ENCODE measurements at places on chromosomes 11 and 22.

DNA sequence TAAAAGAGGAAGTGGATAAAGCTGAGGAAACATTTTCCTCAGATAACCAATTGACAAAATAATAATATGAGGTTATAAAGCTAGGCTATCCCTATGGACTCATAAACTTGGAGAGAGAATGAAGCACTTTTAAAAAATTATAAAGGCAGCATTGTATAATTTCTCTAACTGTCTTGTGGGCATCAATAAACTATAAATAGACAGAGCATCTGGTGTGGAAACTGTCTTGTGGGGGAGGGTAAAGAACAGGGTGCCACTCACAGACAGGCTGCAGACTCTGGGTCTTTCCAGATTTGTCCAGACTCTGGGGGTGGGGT is 333.5 kb downstream of the BUD13 start:
- DNase-seq: no peak

DNA sequence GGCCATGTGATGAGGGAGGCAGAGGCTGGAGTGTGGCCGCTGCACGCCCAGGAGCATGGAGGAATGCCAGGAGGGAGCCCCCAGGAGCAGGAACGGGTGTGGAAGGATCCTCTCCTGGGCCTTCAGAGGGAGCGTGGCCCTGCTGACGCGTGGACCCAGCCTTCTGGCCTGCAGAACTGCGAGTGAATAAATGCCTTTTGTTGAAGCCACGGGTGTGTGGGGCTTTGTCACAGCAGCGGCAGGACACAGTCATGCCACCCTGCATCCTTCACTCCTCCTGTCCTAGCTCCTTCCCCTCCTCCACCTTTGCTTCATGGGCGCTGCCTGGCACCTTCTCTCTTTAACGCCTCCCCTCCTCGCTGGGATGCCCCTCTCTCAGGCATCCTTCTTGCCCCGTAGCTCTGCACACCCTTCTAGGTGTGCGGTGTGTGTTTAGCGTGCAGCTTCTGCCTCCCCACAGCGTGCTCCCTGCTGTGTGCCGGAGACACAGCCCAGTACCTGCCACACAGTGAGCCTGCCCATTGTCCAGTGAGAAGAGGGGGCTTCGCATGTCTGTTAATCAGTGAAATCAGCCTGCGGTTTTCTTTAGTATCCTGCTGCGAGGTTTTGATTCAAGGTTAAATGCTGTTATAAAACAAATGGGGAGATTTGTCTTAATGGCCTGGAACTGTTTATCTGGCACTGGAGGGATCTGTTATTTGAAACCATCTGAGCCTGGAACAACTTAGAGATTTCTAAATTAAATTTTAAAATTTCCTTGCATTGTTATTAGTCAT is 459.6 kb downstream of the TBC1D22A start:
- no peak for DNase-seq

DNA sequence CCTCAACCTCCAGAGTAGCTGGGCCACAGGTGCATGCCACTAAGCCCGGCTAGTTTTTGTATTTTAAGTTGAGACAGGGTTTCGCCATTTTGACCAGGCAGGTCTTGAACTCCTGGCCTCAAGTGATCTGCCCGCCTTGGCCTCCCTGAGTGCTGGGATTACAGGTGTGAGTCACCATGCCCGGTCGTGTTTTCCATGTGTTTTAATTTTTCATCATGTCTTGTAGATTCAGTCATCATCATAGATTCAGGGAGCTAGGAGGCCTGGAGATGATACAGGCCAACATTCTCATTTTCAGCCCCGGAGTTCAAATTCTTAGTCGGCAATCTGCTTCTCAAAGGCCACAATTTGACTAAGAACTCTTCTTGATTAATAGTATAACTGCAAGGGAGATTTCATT is 73.5 kb upstream of the GRAMD1B start:
- DNase-seq: no peak

DNA sequence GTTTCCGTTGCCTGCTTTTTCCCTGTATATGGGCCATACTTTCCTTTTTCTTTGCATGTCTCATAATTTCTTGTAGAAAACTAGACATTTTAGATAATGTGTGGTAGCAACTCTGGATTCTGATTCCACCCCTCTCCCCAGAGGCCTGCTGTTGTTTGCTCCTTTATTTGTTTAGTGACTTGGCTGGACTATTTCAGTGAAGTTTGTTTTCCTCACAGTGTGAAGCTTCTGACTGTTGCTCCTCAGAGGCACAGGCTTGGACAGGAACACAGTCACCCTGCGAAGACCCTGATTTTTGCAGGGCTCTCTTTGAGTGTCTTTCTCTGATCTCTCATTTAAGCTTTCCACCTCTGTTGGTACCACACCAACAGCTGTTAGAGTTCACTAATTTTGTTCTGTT is 72.5 kb downstream of the SWAP70 start:
- DNase-seq: no peak

GRCh38 chr11:47980088-47980906 is at the start of gene PTPRJ:
TSS of gene PTPRJ (plus strand) at chr11:47980559. CDS start at chr11:47980913, 354 bp downstream.
- DNase-seq: peak; percentile 47

DNA sequence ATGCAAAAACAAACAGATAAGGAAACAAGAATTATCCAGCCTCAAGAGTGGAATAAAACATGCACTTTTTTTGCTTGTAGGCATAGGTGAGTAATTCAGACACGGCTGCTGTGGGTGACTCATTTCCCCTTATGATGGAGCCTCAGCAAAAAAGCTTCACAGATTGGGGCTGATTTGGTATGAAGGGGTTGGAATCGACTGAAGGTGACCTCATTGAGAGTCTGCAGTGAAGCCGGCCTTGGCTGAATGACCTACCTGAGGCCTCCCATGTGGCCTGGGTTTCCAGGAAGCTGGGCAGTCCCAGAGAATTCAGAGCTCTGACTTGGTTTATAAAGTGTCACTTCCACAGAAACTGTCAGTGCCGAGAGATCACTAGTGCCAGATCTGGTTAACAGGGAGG is 34.2 kb upstream of the VPREB1 start:
- DNase-seq: no peak

DNA sequence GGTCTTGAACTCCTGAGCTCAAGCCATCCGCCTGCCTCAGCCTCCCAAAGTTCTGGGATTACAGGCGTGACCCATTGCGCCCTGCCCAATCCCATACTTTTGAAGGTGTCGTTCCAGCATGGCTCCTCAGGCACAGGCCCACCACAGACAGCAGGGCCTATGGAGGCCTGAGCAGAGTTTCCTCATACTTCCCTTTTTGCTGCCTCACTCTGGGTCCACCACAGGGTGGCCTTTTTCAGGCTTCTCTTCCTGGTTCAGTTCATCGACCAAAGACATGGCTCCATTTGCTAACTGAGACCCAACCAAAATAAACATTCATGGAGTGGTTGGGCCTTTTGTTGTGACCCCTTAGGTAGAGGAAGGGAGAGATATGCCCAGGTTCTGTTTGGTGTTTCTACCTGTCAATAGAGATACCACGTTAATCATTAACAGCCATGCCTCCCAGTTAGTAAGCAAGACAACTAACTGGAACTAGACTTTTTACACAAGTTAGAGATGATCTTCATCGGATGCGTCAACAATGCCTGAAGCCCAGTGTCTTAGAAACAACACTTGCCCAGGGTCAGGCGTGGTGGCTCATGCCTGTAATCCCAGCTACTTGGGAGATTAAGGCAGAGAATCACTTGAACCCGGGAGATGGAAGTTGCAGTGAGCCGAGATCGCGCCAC is 35.1 kb downstream of the TRIOBP start:
- DNase-seq: peak; percentile 37

DNA sequence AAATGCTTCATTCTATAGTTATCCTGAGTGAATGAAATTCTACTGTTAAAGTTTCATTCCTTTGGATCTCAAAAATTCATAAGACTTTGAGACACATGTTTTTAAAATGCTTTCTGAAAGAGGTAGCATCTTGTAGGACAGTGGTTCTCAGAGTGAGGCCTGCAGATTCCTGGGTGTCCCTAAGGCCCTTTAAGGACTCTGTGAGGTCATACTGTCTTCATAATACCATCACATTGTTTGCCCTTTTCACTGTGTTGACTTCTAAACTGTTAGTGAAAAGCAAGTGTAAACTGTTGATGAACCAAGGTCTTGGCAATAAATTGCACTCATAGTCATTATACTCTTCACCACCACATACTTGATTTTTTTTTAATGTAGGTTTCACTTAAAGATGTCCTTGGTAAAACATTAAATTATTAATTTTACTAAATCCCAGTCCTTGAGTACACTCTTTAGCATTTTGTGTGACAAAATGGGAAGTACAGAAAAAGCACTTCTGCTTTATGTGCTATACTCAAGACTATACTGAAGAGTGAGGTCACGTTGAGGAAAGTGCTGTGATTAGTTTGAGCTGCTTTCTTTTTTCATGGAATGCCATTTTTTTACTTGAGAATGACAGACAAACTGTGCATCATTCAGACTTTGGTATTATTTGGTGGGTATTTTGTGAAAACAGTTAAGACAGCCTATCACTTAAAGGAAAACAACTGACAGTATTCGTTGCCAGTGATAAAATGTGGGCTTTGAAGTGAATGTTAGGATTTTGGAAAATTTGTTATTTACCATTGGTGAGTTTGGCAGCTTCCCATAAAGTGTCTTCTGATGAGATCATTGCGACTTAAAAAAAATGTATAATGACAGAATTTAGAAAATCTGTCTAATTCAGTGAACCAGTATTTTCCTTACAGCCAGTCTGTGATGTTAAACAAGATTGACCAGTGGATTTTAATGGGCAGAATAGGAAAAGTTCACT is 61.1 kb downstream of the SPECC1L start:
- no peak for DNase-seq
